Central memory CD4-positive, alpha-beta T cell (primary cell): ENCODE measurements at places on chromosomes 1 and 21.

GRCh38 chr1:58062635-58063034 is 483.9 kb downstream of the OMA1 start:
- no peak for DNase-seq

- no peak for DNase-seq
Observed at GRCh38 chr1:210025870-210026269, 87.9 kb downstream of the SYT14 start.

DNA sequence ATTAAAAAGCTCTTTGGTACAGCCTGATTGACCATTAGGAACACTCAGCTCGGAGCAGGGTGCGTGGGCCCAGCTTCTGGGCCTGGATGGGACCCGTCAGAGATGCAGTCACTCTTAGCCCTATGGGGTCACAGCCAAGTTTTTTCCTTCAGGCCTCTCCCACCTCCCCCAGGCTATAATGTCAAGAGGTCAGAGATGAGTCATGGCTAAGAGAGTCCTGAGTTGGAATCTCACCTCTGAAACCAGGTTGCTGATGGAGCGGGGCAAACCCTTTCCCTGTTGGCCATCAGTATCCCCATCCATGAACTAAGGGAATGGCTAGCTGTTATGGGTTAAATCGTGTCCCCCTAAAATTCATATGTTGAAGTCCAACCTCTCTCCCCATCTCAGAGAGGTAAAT is 195.9 kb upstream of the POU3F1 start:
- DNase-seq: no peak

DNA sequence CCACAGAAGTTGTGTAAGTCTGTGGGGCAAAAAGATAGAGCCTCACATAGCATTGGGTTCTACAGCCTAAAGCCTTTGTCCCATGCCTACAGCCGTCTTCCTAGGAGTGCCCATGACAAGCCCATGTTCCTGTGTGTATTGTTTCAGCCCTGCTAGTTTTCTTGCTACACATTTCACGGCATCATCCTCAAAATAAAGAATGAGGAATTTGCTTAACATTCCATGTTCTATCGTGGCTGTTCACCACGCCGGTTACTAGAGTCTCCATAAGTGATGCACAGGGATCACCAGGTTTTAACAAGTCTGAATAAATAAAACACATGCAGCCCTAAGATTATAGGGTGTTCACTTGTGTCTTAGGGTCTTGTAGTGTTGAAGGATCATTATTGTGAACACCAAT is 87.4 kb upstream of the NGF start:
- DNase-seq: no peak
